Activated CD4-positive, alpha-beta T cell treated with anti-CD3 and anti-CD28 coated beads, Interleukin-10, Interleukin-2, amounts not matched to agents 100 ng/mL and 50 ng/mL, durations not matched to agents 16 hours and 8 hours (primary cell): ENCODE measurements at places on chromosomes 2 and 18.
A peak's percentile ranks its signal among the peaks of the same experiment; 100 is the strongest.

GRCh38 chr2:160063879-160064612, 1.6 kb upstream of the PLA2R1 start:
- DNase-seq, result no peak

DNA sequence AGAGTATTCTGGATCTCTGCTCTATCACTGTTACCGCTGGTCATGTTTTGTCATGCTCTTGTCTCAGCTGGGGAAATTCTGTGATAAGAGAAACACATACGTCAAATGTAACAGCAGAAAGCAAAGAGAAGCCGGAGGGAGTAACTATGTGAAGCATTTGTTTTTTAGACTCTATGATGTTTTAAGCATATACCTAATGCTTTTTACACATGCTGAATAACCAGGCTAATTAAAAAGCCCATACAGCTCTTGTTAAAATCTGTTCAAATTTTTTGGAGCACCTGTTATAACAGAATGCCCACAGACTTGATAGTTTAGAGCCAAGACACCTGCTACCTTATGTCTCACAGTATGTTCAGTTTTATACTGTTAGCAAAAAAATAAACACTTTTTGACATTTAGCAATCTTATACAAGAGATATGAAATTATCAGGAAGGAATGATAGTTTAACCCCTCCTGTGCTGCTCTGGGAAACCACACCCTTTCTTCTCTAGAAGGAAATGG, 92.3 kb upstream of the TANK start:
- no peak for DNase-seq

DNA sequence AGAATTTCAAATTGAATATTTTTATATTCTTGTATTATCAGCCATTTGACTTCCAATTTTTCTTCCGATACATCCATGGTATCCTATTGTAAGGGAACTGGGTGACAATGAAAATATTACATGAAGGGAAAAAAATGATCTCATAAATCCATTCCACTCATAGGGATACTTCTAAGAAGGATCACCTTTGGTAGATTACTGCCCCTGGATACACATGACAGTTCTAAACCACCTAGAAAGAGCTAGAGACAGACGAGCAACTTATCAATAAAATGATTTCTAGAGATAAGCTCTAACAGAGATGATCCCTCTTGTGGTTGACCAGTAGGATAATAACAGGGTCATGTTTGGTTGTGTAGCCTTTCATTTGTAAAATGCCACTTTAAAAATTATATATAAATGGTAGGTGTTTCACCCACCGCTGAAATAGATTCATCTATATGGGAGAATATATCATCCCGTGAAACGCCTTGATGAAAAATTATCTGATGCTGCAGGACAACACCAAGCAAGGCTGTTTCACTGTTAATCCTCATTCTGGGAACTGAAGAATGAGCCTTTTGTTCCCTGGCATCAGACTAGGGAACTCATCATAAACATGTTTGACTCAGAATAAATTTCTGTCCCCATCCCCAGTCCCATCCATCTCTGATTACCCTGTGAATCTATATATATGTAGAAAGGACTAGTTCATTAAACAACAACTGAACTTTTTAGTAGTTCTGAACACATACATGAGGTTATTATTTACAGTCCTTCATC, 180.0 kb downstream of the TCF4 start:
- DNase-seq, result no peak

DNA sequence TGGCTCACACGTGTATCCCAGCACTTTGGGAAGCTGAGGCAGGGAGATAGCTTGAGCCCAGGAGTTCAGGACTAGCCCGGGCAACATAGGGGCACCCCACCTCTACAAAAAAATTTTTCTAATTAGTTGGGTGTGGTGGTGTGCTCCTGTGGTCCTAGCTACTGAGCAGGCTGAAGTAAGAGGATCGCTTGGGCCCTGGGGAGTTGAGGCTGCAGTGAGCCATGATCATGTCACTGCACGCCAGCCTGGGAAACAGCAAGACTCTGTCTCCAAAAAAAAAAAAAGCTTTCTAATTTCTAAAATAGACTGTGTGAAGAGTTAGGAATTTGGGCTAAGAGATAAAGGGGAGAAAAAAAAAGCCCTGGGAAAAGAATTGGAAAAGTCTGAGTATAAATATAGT, 51.9 kb upstream of the NAB1 start:
- no peak for DNase-seq

DNA sequence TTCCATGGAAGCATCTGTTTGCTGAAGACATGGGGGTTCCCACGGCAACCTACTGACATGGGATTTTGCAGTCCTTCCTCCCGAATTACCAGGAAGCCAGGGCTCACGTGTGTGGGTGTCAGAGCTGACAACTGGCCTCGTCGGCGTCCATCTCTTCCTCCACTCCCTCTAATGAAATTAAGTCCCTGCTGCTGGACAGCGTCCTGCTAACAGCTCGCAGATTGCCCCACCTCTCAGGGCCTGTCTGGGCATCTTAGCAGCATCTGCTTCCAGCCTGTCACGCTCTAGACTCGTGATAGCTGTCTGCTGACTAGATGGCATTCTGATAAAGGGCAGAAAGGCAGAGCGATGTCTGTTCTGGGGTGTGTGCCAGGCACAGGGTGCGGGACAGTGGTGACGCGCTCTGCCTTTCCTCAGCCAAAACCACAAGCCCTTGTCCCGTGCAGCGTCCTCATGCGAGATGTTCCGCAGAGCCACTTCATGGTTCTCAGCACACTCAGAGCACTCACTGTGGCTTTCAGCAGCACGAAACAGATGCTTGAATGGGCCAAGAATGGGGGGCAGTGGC, 161.1 kb downstream of the ARL4C start:
- DNase-seq, result peak; percentile 52

DNA sequence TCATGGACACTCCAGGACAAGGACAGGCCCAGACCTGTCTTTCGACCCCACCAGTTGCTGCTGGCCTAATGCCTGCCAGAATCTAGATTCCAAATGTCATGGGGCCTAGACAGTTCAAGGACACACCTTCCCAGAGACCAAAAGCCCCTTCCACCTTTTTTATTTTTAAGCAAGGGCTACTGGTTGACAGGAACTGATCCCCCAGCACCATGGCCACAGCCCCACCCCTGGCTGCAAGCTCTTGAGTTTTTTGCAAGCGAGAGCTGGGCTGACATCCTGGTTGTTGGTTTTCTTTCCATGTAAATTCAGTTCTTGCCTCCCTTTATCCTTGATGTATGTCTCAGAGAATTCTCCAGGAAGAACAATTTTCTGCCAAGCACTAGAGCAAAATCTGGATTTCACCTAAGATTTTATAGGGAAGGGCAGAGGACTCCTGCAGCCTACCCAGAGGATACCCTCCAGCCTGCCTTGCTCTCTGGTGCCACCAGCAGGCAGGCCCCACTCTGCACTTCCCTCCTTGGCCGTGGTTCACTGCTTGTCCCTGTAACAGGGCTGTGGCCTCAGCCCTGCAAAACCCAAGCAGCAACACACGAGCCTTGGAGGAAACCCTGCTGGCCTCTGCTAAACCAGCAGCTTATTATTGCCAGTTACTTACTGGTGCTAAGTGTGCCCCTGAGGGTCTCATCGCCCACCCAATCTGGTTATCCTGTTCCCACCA, 97.7 kb downstream of the TWIST2 start:
- DNase-seq, result peak; percentile 34

DNA sequence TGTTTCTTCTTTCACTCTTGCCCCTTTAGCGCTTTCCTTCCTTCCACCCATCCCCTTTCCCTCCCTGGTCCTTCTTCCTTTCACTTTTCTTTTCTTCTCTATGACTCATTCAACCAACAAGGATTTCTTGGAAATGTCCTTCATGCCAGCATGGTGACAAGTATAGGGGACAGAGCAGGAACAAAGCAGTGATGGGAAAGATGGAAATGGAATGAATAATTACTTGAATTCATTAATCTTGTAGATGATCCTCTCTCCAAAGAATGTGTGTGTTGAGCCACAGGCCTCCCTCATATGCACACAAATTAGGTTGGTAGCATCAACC, 1.5 kb downstream of the VAMP5 start:
- DNase-seq, result peak; percentile 22

DNA sequence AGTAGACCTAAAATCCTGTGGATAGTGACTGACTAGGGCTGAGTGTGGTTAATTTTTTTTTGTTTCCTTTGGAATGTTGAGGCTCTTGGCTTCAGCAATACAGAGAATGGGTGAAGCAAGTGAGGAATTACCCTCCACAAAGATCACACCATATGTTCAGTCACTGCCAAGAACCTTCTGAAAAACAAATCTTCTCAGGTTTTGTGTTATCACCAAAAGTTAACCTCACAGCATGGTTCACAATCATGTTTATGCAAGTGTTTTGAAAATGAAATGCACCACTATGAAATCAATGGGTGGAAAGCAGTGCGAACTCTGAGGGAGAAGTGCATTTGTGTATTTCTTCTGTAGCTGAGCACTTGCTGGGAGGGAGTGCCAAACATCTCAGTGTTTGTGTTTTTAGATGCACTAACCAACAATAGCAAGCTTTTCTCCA, 44.4 kb downstream of the SPATS2L start:
- no peak for DNase-seq

DNA sequence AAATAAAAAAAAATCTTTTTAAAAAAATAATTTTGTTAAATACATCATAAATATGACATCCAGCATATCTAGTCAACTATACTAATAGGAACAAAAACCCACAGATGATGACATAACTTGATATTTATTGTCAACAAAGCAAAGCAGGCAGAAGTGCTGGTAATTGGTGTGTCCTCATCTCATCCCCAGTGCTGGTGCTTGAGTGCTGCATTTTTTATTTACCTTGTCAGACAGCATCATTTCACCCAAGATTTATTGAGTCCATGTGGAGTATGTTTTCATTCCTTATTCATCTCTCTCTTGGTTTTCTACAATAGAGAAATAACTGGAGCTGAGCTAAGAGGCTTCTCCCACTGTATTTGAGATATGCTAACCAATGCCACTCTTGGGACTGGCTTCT, 191.6 kb upstream of the SLC14A2 start:
- DNase-seq, result no peak
